ENCODE measurements at places on chromosomes 16 and 17.

DNA sequence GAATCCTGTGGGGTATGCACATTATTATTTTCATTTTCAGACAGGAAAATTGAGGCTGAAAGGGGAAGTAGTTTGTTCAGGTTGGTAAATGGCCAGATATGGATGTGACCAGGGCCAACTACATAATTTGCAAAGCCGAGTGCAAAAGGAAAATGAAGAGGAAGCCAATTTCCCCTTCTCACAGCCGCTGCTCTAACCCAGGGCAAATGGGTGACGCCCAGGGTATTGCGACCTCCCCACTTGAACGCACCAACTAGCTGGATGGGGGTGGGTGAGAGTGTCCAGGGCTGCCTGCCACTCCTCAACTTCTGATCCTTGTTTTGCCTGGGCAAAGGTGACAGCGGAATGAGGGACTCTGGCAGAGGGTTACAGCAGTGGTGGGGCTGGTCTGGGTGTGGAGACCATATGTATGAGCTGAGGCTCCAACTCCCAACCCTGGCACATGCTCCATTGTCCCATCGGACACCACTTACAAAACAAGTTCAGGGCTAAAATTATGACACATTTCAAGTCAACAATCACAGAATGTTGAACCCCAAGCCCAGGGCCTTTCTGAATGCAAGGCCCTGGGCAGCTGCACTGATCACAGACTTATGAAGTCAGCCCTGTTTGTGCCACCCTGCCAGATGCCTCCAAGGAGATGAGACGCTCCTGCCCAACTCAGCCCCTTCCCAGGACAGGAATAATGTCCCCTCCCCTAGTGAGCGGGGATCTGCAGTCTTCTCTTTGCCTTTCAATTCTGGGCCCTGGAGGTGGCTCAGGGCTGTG is 1.7 kb downstream of the ANKRD40CL start:
- DNase-seq = no peak

GRCh38 chr16:55297062-55297909 is 26.7 kb upstream of the IRX6 start:
- DNase-seq = no peak

GRCh38 chr16:4360538-4361021 is 9.5 kb upstream of the PAM16 start:
- DNase-seq = no peak

GRCh38 chr16:20695024-20695423 is 2.5 kb downstream of the ACSM1 start:
- no peak for DNase-seq

GRCh38 chr16:56970934-56971767 is 9.4 kb downstream of the CETP start:
- no peak for DNase-seq

- DNase-seq = no peak
Observed at GRCh38 chr16:23195366-23195978, 12.9 kb downstream of the SCNN1G start.

- DNase-seq = no peak
Observed at GRCh38 chr17:72600934-72601333, 480.1 kb downstream of the SOX9 start.

DNA sequence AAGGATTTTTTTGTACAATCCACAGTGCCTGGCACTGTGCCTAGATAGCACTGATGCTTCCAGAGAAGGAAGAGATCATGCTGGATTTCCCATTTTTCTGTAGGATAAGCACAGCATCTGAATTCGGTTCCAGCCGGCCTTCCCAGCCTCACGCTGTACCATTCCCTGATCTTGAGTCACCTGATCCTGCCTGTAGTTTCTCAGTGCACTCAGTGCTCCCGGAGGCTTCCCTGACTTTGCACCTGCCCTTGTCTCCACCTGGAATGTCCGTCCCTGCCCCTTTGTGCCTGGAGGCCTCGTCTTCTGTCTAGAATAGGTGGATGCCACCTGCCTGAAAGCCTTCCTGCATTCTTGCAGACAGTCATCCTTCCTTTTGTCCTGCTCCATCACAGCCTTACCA is 179.9 kb downstream of the CCDC182 start:
- no peak for DNase-seq

All from stimulated activated CD8-positive, alpha-beta memory T cell treated with anti-CD3 and anti-CD28 coated beads, Interleukin-4, amount 100 ng/mL, for 4 hours (primary cell).